ENCODE measurements at places on chromosomes 2 and 18.

- DNase-seq = no peak
Measured at GRCh38 chr18:1653873-1654272, 749.2 kb downstream of the ADCYAP1 start.

GRCh38 chr18:22709288-22710060, 223.7 kb upstream of the RBBP8 start:
- DNase-seq = no peak

DNA sequence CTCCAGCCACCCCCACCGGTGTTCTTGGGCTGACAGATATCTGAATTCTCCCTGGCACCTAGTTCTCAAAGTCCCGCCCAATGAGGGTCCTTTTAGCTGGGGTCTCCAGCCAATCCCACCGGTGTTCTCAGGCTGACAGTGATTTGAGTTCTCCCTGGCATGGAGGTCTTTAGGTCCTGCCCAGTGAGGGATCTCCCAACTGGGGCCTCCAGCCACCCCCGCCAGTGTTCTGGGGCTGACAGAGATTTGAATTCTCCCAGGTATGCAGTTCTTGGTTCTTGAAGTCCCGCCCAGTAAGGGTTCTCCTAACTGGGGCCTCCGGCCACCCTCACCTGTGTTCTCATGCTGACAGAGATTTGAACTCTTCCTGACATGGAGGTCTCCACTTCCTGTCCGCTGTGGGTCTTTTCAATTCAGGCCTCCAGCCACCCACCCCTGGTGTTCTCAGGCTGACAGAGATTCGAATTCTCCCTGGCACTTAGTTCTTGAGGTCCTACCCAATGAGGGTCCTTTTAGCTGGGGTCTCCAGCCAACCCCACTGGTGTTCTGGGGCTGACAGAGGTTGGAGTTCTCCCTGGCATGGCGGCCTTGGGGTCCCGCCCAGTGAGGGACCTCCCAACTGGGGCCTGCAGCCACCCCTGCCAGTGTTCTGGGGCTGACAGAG, 154.6 kb downstream of the ANKRD36 start:
- peak; percentile 0 for DNase-seq

DNA sequence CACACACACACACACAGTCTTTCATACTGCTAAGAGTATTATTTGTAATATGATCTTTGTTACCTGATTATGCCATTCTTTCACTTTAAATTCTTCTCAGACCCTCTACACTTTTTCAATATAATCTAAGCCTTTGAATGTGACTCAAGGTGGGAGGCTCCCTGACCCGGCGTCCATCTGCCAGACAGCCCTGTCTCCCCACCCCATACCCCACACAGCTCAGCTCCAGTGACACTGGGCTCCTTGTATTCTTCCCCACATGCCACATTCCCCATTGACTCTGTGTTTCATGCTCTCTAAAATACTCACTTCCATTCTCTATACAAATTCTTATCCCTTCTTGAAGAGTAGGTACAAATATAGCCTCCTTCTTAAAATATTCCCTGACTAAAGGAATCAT, 442.2 kb downstream of the TGIF1 start:
- no peak for DNase-seq

DNA sequence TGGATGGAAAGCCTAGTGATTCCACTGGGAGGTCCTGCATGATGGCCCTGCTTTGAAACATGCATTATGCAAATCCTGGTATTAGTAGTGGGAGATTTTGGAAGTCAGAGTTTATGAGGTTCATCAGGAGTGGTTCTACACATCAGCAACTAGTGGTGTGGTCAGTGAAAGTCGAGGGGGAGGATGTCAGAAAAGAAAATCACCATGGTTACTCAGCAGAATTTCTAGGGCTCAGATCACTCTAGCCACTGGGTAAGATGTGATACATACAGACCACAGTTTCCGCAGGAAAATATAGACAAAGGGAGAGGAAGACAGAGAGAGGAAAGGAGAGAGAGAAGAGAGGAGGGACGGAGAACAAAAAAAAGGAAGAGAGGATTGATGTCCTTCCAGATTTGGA, 2100.7 kb upstream of the PIK3C3 start:
- no peak for DNase-seq

DNA sequence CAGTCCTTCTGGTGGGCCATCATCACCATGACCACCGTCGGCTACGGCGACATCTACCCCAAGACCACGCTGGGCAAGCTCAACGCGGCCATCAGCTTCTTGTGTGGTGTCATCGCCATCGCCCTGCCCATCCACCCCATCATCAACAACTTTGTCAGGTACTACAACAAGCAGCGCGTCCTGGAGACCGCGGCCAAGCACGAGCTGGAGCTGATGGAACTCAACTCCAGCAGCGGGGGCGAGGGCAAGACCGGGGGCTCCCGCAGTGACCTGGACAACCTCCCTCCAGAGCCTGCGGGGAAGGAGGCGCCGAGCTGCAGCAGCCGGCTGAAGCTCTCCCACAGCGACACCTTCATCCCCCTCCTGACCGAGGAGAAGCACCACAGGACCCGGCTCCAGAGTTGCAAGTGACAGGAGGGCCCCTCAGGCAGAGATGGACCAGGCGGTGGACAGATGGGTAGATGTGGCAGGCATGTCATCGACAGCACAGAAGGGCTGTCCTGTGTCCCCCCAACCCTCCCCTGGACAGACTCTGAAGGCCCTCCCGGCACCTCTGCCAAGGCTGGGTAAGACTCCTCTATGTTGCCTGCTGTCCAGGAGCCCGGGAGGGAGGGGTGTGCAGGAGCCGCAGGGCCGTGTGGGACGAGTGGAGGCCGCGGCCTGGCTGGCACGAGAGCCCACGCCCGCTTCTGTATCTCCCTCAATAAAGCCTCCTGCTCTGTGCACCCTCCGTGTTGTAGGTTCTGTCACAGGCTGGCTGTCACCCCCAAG, 2.0 kb downstream of the KCNF1 start:
- no peak for DNase-seq

DNA sequence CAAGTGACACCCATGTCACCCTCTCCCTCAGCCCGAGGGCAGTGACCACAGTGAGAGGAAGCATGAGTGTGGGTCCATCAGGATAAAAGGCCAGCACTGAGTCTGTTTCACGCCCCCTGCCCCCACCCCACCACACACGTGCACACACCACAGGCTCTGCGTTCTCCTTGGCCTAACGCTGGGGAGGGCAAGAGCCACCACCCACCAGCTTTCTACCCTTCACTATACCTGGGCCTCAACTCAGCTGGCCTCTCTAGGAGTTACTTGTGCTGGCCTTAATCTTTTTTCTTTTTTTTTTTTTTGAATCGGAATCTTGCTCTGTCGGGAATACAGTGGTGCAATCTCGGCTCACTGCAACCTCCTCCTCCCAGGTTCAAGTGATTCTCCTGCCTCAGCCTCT, 140.5 kb downstream of the ZFP36L2 start:
- DNase-seq = no peak

DNA sequence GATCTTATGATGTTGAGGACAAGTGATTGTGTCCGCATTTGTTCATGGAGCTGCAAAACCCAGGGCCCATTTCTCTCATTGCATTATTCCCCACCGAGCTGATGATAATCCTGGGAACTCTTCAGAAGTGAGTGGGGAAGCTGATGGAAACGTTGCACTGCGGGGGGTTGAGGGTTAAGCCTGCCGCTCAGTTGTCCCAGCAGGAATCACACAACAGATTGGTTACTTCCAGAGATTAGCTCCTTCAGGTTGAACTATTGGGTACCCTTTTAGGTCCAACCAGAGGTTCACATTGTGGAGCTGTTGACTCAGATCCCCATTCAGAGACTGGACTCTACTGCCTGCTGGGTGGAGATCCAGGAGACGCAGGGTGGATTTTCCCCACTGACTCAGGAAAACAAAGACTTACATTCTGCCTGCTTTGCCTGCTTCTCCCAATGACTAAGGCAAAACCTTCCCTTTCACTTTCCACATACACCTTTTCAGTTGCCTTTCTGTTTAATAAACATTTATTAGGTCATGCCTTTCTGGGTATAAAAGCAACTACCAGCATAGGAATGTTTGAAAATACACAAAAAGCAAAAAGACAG, 286.4 kb downstream of the TXNL1 start:
- no peak for DNase-seq

GRCh38 chr2:73218298-73218697, 4.3 kb downstream of the SMYD5 start:
- DNase-seq = no peak
